ENCODE measurements at places on chromosomes 11 and 22. TPM values are rescaled to one million over a fixed set of nuclear protein-coding genes. Genes with fewer than 3 reads are reported as not detected.

INS gene
- 0.37 TPM for total RNA-seq

DNA sequence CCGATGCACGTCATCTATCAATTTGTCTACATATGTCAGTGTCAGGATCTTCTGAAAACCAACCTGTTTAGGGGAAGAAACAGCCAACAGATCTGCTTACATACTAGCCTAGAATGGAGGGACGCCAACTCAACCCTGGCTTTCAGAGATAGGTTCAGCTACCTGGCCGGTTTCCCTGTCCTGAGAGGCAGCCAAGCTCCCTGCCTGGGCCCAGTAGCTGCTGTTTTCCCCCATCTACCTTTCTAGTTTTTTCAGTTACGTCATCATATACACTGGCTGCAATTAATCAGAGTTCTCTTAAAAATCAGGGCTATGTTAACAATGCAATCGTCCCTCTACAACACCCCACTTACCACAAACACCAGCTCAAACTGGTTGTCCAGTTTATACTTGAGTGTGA, 1.0 kb downstream of the SRPRA start:
- no peak for DNase-seq

INPP5J gene
- total RNA-seq, result 0.17 TPM

DNA sequence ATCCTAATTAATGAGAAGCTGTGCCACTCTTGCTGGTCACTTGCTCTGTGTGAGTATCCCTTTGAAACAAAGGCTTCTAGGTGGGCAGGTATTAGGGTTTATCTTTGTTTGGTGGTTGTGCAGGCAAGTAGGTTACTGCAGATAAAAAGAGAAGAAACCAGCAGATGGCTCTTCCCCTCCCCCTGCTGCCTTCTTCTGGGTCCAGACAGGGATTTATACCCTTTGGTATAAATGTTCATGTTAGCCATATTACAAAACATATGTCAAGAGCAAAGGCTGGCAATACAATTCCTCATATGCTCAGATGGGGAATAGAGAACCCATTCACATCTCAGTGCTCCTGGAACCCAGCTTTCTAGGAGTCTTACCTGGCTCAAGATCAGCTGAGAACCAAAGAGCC, 109.9 kb downstream of the NAV2 start:
- no peak for DNase-seq

GRCh38 chr11:86848132-86848531, 47.8 kb downstream of the PRSS23 start:
- no peak for DNase-seq

GRCh38 chr11:110772863-110773262, 60.6 kb upstream of the ARHGAP20 start:
- DNase-seq, result no peak

Data from liver (tissue), 10 donors.